SIG-M5 (cell line): ENCODE measurements at places on chromosomes 4 and X.

DNA sequence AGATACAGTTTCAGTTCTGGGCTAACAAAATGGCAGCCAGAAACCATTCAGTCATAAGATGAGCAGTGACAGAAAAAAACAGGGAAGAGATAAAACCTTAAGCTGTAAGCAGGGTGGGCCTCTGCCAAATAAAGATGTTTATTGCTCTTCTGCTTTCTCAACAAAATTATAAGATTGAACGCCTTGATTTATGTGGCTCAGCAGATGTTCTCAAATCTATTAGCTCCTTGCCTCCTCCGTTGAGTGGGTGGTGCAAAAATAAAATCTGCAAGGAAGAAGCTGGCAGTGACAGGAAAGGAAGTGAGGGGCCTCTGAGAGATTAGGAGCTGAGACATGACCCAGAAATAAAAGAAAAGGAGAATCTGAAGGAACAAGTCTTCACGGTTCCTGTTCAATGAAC, 206.6 kb downstream of the PTTG2 start:
- no peak for DNase-seq

- no peak for DNase-seq
Observed at GRCh38 chr4:45438047-45438446, 685.8 kb downstream of the GABRG1 start.

DNA sequence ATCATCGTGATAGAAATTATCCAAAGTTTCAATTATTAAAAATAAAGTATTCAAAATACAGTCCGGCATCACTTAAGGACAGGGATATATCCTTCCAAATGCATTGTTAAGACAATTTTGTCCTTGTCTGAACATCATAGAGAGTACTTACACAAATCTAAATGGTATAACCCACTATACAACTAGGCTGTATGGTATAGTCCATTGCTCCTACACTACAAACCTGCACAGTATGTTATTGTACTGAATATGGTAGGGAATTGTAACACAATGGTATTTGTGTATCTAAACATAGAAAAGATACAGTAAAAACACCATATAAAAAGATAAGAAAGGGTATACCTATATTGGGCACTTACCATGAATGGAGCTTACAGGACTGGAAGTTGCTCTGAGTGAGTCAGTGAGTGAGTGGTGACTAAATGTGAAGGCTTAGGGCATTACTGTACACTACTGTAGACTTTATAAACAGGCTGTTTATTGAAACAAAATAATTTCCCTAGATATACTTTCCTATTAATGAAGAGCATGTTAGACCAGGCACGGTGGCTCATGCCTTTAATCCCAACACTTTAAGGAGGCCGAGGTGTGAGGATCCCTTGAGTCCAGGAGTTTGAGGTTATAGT, 44.8 kb upstream of the PTPN13 start:
- no peak for DNase-seq

GRCh38 chr4:138330531-138330930, 88.4 kb upstream of the SLC7A11 start:
- no peak for DNase-seq

- DNase-seq: no peak
Observed at GRCh38 chr4:99968330-99968729, 18.3 kb upstream of the H2AZ1 start.

GRCh38 chrX:71935476-71935875, 24.8 kb downstream of the NHSL2 start:
- DNase-seq: no peak

DNA sequence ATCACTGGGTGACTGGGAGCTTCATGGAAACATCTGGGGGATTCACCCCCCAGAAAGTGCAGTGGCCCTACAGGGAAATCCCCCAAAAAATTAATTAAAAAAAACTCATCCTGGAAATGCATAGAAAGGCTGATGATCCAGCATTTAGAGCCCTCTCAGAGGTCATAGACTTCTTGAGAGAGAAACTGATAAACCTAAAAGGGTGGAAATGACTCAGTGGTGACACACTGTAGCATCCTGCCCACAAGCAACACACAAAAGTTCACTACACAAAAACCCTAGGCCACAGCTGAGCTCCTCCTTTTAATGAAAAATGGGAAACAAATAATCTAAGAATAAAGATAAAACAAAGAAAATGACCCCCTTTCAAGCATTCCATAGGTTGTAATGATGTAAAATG, 911.5 kb downstream of the GLUD2 start:
- no peak for DNase-seq

DNA sequence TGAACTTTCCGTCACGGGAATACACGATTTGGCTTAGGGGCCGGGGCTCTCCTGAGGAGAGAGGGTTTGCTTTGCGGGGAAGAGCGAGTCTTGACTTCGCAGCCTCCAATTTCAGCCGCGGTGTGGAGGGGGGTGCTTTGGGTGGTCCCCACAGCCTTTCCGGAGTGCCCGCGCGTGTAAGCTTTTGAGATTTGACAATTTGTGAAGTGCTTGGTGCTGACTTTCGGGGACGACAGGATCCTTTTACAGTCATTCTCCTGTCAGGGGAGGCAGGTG, 355 bp downstream of the SCML1 start:
- no peak for DNase-seq

GRCh38 chrX:153827903-153828302, 2.4 kb downstream of the PDZD4 start:
- no peak for DNase-seq

DNA sequence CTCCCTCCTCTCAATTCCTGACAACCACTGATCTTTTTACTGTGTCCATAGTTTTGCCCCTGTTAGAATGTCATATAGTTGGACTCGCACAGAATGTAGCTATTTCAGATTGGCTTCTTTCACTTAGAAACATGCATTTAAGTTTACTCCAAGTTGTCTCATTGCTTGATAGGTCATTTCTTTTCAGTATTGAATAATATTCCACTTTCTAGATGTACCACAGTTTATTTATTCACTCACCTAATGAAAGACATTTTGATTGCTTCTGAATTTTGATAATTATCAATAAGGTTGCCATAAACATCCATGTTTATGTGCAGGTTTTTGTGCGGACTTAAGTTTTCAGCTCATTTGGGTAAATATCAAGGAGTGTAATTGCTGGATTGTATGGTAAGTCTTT, 38.5 kb downstream of the SLC9B1 start:
- no peak for DNase-seq

- no peak for DNase-seq
Observed at GRCh38 chr4:86013621-86014020, 346.2 kb downstream of the MAPK10 start.

DNA sequence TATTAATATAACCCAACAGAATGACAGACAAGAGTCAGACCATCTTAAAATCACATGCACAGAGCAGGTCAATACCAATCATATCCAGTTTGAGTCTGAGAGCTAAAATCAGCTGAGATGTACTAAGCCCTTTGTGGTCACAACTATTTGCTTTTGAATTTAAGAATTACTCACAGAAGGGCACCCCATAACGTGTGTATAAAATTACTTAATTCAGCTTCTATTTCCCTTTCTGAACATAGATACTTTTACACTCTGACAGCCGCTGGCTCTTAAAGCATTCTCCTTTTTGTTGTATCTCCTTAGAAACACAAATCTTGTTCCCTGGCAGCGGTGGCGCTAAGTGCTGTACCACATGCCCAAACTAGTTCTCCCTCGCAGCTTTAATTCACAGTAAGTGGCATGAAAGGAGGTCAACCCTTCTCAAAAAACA, 14.8 kb upstream of the PPARGC1A start:
- no peak for DNase-seq

DNA sequence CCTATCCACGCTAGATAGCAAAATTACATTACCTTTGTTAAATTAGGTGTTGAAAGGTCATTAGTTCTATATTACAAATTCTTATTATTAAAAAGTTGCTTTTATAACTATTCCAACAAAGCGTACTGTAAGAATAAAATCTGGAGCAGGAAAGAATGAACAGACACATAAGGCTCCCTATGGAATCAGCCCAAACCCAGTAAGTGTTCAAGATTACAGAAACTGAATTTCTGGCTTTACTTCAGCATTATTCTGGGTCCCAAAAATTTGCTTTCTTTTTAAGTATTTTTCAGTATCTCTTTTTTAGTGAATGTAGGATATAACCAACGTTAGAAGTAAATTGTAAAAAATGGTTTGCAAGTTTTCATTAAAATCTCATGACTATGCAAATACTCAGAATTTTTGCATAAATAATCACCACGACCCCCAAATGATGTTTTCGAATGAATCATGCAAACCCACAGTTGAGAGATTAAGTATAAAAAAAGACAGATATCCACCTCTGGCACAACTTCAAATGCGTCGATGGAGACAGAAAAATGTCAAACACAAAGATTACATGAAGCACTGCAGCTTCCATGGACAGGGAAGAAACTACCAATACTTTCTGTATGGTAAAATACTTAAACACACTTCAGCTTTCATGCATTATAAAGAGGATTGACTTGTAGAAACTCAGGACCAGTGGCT, 238.5 kb downstream of the RASL11B start:
- DNase-seq: no peak

GRCh38 chr4:88698519-88698918, 890 bp upstream of the NAP1L5 start:
- no peak for DNase-seq

GRCh38 chr4:34362654-34363053, 1881.7 kb downstream of the ARAP2 start:
- DNase-seq: no peak

DNA sequence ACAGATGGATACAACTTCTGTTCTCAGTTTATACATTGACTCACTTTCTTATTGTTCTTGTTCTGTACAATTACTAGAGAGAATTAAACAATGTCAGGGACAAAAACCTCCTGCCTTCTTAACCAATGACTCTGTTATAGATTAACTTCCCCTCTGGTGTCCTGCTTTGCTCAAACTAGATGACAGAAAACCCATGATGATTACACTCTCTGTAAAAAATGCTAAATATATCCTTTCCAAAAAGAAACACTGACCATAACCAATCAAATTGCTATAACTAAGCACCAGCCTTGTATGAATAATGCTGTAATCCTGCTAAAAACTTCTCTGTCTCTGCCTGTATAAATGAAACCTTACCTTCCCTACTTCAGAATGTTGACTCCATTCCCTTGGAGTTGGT, 29.8 kb upstream of the IL13RA2 start:
- no peak for DNase-seq

GRCh38 chr4:11914406-11914805, 485.7 kb upstream of the HS3ST1 start:
- no peak for DNase-seq

DNA sequence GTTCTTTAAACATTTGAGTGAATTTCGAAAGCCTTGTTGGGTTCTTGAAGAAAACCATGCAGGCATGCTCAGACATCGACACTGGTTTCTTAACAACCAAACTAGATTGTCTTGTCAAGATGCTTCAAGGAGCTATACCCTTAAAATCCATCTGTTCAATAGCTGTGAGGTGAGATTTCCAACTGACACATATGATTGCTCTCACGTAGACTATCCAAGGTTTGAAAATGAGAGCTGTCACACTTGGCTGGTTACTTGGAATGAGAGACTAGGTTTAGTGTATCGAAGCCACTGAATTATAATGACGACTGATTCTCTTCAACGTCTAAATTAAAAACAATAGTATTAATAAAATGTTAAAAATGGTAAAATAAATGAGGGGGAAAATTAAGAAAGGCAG, 2725.5 kb downstream of the ARAP2 start:
- no peak for DNase-seq

DNA sequence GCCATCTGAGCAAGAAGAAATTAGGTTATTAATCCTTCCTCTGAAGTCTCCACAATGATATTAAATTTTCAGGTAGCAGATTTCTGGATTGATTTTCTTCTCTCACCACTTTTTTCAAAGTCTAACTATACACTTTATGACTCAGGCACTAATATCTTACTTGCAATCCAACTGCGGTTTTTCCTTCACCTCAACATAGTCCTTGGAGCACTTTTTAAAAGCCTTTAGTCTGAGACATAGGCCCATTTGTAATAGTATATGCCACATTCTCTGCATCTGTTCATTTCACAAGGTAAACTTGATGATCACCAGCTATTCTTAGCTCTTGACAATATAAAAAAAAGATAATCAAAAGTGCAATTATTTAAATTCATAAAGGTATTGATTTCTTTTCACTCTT, 55.9 kb upstream of the EDNRA start:
- no peak for DNase-seq

DNA sequence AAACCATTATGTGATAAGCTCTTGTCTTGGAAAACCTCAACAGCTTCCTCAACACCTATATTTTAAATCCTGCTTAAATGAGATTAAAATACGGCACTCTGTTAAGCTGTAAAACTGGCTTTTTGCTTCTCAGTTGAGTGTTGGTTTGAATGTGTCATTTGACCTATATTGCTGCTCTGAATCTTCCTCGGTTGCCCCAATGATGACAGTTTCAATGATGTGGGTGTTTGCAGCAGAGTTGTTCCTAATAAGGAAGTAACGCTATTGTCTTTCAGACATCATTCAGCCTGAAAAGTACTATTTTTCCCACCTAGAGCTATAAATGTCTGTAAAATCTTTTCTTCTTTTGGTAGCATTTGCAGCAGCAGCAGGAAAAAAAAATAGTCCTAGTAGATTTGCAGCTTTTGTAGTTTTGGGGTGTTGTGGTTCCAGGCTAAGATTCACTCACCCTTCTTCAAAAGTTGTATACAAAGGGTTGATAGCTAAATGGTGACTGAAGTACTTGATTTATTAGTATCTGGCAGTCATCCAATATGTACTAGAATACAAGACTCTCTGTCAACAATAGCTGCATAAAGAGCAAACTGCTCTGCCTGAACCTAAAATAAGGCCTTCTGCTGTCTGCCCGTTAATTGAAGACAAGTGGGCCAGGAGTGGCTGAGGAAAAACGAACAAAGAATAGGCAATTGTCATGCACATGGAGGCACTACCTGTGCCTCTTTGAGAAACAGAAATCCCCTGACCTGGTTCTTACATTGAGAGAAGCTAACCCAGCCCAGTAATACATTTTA, 333.1 kb downstream of the IL1RAPL1 start:
- no peak for DNase-seq

- DNase-seq: no peak
Observed at GRCh38 chrX:44020693-44021092, 47.5 kb upstream of the NDP start.

DNA sequence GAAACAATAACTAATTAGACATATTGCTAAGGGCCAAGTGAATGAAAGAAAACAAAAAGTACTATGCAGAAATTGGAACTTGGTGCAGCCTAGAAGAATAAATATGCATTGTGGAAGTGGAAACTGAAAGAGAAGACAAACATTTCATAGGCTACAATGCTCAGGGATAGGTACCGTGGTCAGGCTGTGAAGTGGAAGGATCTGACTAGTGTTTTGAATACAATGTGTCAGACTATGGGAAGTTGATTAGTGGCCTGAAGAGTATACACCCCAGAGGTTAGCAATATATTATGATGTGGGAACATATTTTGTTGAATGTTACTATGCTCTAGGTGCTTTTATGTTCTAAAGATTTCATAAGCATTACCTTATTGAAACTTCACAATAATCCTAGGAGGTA, 36.8 kb downstream of the GPRIN3 start:
- no peak for DNase-seq

- peak; percentile 19 for DNase-seq
Observed at GRCh38 chr4:176413171-176413570, 93.4 kb downstream of the SPCS3 start.

GRCh38 chr4:89268679-89269078, 38.9 kb downstream of the GPRIN3 start:
- DNase-seq: peak; percentile 1
